Neural crest cell (in vitro differentiated cells): ENCODE measurements at places on chromosomes 12 and 14.

- DNase-seq: no peak
These were observed 51.1 kb downstream of the APAF1 start for GRCh38 chr12:98696036-98696646.

DNA sequence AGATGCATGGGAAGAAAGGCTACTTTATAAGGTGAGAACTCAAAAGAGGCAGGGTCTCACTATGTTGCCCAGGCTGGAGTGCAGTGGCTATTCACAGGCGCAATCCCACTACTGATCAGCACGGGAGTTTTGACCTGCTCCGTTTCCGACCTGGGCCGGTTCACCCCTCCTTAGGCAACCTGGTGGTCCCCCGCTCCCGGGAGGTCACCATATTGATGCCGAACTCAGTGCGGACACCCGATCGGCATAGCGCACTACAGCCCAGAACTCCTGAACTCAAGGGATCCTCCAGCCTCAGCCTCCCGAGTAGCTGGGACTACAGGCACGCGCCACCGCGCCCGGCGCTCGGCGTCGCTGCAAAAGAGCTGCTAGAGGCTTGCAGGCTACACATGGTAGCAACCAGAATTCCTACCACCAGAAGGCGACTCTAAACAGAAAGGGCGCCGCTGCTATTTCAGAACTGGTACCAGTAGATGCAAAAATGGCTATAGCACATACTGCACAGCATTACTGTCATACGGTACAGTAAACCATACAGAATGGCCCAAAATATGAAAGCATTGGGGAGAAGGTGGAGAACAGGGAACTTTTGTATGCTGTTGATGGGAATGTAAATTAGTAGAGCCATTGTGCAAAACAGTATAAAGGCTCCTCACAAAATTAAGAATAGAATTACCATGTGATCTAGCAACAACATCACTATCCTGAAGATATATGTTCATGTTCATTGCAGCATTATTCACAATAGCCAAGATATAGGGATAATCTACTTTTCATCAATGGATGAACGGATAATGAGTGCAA is 1.2 kb upstream of the NEMF start:
- peak; percentile 68 for DNase-seq

- DNase-seq: no peak
These were observed 70.5 kb downstream of the VCPKMT start for GRCh38 chr14:50045837-50046236.

GRCh38 chr12:121472150-121472905 is 72.4 kb downstream of the RNF34 start:
- DNase-seq: no peak

GRCh38 chr14:104676694-104677511 is 12.5 kb upstream of the INF2 start:
- peak; percentile 37 for DNase-seq

DNA sequence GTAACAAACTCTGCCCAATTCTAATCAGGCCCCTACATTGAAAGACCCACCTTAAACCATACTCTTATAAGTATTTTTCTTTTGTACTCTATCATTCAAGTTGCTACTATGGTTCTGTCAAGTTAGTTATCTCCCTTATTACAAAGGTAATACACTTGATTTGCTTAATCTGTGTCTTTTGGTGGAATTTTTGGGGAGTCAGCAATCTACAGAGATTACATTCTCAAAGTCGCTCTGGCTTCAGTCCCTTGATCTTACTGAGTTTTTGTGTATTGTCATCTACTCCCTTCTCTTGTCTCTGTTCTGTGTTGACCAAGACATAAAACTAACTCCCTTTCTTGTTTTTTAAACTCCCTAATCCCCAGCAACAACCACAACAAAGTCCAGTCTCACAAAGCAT is 353.1 kb downstream of the LRIG3 start:
- DNase-seq: no peak

DNA sequence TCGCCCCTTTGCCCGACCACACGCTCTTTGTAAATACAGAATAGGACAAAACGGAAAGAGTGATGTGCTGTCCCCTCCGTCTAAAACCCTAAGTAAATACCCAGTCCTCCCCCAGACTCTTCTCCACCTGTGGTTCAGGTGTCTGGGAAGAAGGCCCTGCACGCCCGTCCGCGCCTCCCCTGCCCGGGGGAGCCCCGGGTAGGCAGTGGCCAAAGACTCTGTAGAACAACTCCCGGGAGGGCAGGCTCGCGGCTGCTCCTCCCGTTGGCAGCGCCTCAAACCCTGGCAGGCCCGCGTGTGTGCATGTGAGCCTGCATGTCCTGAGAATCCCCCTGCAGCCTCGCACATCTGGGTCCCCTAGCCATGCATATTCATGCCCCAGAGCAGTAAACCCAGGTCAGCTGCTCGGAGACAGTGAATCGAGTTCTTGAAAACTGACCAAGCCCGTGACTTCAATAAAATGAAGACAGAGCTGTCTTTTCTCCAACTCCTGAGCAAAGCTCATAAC is 165.8 kb downstream of the MON2 start:
- DNase-seq: peak; percentile 40

DNA sequence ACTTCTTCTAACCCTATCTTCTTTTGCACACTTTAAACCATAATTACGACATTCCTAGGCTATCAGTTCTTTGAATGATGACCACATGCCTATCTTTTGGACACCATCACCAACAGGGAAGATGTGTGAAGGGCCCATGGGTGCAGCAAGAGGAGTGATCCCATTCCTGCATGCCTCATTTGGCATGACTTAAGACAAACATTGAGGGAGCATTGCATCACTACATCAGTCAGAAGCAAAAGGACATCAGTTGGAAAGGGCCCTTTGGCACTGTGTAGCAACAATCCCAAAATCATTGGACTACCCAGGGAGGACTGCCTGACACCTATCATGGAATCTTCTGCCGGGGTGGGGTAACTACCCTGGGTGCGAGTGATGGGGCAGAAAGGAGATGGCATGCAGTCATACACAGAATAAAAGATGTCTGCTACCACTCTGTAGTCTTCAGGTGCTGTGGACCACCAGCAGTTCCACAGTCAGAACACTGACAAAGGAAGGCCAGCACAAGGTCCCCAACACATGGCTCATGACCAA is 10.7 kb upstream of the TMBIM6 start:
- no peak for DNase-seq

DNA sequence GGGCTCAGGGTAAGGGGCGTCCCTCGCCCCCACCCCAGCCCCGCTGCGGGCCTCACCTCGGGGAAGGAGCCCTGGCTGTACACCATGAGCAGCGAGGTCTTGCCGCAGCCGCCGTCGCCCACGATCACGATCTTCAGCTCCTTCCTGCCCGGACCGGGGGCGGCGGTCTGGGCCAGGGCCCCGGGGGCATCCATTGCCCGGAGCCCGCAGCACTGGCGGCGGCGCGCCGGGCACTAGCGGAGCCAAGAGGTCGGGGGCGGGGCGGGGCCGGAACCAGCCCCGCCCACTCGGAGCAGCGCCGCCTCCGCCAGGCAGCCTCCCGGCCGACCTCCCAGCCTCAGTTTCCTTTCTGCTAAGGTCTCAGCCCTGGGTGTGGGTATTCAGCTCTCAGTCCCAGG is at the start of gene RHOF:
RHOF (minus strand) TSS at position 249 of the 398 bp plus-strand sequence; CDS start at position 194, 55 bp downstream.
- DNase-seq: no peak

GRCh38 chr14:24952851-24953666 is 96.9 kb downstream of the STXBP6 start:
- DNase-seq: peak; percentile 34

DNA sequence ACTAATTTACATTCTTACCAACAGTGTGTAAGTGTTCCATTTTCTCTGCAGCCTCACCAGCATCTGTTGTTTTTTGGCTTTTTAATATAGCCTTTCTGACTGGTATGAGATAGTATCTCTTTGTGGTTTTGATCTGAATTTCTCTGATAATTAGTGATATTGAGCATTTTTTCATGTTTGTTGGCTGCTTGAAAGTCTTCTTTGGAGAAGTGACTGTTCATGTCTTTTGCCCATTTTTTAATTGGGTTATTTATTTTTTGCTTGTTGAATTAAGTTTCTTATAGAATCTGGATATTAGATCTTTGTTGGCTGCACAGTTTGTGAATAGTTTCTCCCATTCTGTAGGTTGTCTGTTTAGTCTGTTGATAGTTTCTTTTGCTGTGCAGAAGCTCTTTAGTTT is 48.0 kb upstream of the OR6J1 start:
- no peak for DNase-seq

DNA sequence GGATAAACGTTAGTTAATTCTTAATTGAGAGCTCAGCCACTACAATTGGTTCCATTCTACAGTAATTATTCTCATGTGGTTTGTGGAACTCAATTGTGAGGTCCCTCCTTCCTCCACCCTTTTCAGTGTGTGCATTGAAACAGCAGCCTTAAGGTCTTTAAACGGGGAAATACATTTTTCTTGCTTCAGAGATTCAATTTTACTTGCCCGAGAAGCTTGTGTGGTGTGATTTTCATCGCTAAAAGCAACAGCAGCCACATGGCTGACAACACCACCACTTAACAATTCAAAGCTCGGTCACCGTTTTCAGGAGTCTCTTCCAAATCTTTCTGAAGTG is 733 bp upstream of the PPFIBP1 start:
- no peak for DNase-seq

DNA sequence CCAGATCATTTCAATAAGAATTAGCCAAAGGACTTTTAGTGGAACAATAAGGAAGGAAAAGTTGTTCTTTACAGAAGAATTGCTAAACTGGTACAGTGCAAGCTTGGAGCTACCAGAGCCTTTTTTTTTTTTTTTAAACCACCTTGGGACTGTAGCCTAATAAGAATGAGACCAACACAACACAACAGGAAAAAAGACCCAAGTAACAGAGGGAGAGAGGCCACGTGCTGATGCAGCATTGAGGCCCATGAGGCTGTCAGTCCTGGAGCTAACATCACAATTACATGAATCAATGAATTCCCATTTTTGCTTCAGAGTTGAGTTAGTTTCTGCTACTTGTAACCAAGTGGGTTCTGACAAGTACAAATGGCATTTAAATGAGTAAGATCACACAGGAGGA is 149.0 kb upstream of the EEA1 start:
- DNase-seq: no peak
